Esophagus muscularis mucosa (tissue), 4 donors: ENCODE measurements at places on chromosomes 1 and 21. TPM values are rescaled to one million over a fixed set of nuclear protein-coding genes. Genes with fewer than 3 reads are reported as not detected.
A peak's percentile ranks its signal among the peaks of the same experiment; 100 is the strongest.

DNA sequence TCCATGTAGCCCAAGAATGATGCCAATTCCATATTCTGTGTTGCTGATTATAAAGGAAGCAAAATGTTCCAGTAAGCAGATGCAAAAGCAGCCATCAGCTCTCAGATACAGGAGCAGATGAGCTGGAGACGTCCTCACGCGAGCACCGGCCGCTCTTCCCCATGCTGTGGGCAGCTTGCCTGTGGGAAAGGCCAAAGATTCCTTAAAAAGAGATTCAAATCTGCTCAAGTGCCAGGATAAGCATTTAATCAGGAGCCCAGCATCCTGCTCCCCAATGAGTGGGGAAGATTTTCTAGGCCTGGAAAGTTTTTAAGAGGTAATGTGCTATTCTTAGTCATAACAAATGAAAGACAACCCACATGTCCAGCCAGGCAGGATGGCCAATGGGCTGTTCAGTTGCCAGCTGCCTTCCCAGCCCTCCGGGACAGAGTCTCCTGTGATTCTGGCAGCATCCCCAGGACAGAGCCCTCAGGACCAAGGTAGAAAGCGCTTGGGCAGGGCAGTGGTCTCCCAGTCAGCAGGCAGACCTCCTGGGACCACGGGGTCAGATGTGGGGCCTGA, 108.2 kb upstream of the TMPRSS2 start:
- H3K36me3 ChIP-seq: no peaks in the 10 kb centered on the region
- no peak for DNase-seq
- peaks cover 43% of the 10 kb centered on the region for H3K4me1 ChIP-seq
- H3K4me3 ChIP-seq: no peak overlapping the region
- H3K27ac ChIP-seq: peak overlapping the region; percentile 80
- H3K27me3 ChIP-seq: no peaks in the 10 kb centered on the region

DNA sequence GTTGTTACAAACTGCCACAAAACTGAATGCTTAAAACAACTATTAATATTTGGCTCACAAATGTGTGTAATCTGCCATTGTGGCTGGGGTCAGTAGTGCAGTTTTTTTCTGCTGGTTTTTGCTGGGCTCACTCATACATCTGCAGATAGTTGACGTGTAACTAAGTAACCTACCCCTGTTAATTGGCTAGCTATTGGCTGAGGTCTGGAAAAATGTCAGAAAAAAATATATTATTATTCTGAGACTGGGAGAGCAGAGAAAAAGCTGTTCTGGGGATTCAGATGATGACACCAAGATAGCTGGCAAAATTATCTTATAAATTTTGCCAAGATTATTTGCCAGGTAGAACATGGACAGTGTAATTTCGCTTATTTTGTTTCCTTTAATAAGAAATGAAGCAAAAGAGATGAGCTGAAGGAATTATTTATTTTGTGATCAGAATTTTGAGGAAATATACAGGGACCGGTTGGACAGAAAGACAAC, 616.1 kb upstream of the ADAMTS5 start:
- no peak overlapping the region for H3K4me3 ChIP-seq
- H3K27ac ChIP-seq: no peak overlapping the region
- no peak for DNase-seq
- no peaks in the 10 kb centered on the region for H3K27me3 ChIP-seq
- no peaks in the 10 kb centered on the region for H3K36me3 ChIP-seq
- no peaks in the 10 kb centered on the region for H3K4me1 ChIP-seq

GRCh38 chr1:78070758-78071157, 25.0 kb downstream of the GIPC2 start:
- H3K4me1 ChIP-seq: peaks cover 30% of the 10 kb centered on the region
- peak overlapping the region; percentile 69 for H3K27ac ChIP-seq
- H3K36me3 ChIP-seq: no peaks in the 10 kb centered on the region
- no peak overlapping the region for H3K4me3 ChIP-seq
- no peaks in the 10 kb centered on the region for H3K27me3 ChIP-seq
- DNase-seq: no peak

DNA sequence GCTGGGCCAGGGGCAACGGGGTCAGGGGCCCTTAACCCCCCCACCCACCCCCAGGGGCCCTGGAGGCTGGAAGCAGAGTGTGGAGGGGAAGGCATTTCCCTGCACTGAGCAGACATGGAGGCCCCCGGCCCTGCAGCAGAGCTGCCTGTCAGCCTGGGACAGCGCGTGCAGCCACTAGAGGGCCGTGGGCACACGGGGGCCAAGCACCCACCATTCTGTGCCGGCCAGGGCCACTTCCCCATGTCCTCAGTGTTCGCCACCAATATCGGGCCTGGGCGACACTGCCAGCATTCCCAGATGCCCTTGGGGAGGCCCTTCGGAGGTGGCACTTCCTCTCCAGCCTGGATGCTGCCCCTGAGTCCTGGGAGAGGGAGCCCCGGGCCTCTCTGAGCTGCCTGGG, 23.2 kb upstream of the ARHGEF16 start:
- H3K4me1 ChIP-seq: no peaks in the 10 kb centered on the region
- no peaks in the 10 kb centered on the region for H3K36me3 ChIP-seq
- no peak overlapping the region for H3K27ac ChIP-seq
- no peak for DNase-seq
- H3K4me3 ChIP-seq: no peak overlapping the region

GRCh38 chr1:39899611-39900538, 1.8 kb downstream of the MYCL start:
- H3K36me3 ChIP-seq: no peaks in the 10 kb centered on the region
- no peak for DNase-seq
- peaks cover 12% of the 10 kb centered on the region for H3K4me1 ChIP-seq
- H3K27ac ChIP-seq: no peak overlapping the region
- H3K4me3 ChIP-seq: no peak overlapping the region

DNA sequence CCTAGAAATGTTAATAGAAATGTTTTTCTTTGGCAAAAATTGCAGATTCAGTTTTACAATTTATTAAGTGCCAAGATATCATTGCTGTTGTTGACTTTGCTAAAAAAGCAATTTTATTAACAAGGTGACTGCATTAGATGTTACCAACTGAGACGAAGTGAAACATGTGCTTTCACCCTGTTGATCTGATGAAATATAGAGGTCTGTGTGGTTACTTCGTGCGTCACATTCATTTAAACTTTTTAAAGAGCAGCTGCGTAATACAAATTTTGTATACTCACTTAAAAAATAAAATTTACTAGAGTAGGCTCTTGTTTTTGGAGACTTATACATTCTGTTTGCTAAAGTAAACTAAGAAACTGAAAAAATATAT, 465.7 kb downstream of the USP25 start:
- H3K36me3 ChIP-seq: no peaks in the 10 kb centered on the region
- no peaks in the 10 kb centered on the region for H3K4me1 ChIP-seq
- no peaks in the 10 kb centered on the region for H3K27me3 ChIP-seq
- H3K27ac ChIP-seq: peak overlapping the region; percentile 74
- no peak for DNase-seq
- H3K4me3 ChIP-seq: peak overlapping the region; percentile 30

DNA sequence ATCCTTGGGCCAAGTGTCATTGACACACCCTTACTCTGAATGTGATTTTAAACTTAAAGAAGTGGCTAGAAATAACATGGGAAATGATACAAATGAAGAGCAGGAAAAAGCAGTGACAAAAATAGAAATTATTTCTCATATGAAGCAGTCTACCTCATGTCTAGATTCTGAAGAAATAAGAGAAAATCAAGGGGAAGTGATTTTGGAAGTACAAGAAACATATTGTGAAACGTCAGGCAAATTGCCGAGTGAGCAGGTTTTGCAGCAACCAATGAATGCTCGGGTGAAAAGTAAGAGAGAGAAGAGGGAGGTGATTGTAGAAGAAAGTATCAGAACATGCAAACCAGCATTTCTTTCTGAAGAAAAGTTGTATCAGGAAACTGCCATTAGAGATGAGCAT, 130.7 kb downstream of the MACF1 start:
- H3K27ac ChIP-seq: peak overlapping the region; percentile 18
- no peaks in the 10 kb centered on the region for H3K27me3 ChIP-seq
- DNase-seq: no peak
- peaks cover 73% of the 10 kb centered on the region for H3K36me3 ChIP-seq

- no peak for DNase-seq
- peak overlapping the region; percentile 70 for H3K4me3 ChIP-seq
- no peaks in the 10 kb centered on the region for H3K36me3 ChIP-seq
- peak overlapping the region; percentile 79 for H3K27ac ChIP-seq
- peaks cover 25% of the 10 kb centered on the region for H3K4me1 ChIP-seq
- H3K27me3 ChIP-seq: no peaks in the 10 kb centered on the region
These were observed 2.1 kb downstream of the EVA1B start for GRCh38 chr1:36321119-36321951.

DNA sequence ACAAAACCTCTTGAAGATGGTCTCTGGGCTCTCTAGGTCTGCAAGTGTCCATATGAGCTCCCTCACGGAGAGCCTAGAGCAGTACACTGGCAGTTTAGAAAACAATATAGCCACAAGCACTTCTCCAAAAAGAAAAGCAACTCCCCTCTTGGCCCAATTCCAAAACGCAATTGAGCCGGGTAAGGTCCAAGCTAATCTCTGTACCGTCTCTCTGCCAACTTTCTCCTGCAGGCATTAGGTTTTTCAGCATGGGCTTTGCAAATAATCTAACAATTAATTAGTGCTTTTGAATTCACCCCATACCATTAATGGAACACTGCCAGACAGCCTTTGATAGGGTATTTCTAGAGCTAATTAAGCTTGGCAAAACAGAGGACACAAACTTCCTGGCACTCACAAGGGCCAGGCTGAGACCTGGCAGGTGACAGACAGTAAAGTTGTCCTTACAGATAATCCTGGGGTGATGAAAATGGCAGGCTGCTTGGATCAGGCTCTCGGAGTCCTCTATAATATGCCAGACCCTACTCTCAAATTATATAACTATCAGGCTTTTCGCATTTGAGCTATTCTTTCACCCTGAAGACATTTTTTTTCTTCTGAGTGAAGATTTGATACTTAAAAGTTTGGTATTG, 39.8 kb downstream of the TGFBR3 start:
- DNase-seq: no peak
- no peaks in the 10 kb centered on the region for H3K27me3 ChIP-seq
- no peak overlapping the region for H3K4me3 ChIP-seq
- H3K4me1 ChIP-seq: peaks cover 94% of the 10 kb centered on the region

DNA sequence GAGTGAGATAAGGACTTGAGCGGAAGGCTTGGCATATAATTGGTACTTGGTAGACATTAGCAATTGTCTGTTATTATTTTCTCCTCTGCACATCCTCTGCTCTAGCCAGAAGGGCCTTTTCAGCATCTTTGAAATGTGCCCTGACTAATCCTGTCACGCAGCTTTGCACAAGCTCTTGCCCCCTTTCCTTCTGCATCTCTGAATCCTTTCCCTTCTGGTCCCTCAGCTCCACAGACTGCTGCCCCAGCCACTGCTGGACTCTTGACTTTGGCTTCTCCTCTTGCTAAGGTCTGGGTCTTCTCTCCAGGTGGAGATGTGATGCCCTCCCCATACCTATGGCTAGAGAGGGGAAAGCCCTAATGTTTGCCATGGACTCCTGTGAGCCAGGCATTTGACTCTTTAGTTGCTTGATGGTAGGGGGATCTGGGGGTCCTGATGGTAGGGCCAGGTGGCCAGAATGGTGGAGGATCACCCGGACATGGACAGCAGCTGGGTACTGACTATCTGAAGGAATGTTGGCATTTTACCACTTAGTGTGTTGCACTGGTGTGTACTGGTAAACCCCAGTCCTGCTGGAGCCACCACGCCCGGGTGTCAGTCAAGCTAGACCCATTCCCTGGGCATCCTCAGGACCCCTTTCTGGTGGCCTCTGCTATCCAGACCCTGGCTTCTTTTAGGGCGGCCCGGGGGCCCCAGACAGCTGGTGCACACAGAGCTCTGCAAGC, 4.4 kb downstream of the HPCA start:
- H3K4me3 ChIP-seq: no peak overlapping the region
- H3K27me3 ChIP-seq: peaks cover 34% of the 10 kb centered on the region
- no peak overlapping the region for H3K27ac ChIP-seq
- no peaks in the 10 kb centered on the region for H3K36me3 ChIP-seq
- no peak for DNase-seq

- H3K27me3 ChIP-seq: no peaks in the 10 kb centered on the region
- DNase-seq: peak; percentile 72
- H3K4me3 ChIP-seq: no peak overlapping the region
- H3K36me3 ChIP-seq: peaks cover 16% of the 10 kb centered on the region
- H3K27ac ChIP-seq: no peak overlapping the region
These were observed 28.4 kb downstream of the POFUT2 start for GRCh38 chr21:45259206-45259840.

DNA sequence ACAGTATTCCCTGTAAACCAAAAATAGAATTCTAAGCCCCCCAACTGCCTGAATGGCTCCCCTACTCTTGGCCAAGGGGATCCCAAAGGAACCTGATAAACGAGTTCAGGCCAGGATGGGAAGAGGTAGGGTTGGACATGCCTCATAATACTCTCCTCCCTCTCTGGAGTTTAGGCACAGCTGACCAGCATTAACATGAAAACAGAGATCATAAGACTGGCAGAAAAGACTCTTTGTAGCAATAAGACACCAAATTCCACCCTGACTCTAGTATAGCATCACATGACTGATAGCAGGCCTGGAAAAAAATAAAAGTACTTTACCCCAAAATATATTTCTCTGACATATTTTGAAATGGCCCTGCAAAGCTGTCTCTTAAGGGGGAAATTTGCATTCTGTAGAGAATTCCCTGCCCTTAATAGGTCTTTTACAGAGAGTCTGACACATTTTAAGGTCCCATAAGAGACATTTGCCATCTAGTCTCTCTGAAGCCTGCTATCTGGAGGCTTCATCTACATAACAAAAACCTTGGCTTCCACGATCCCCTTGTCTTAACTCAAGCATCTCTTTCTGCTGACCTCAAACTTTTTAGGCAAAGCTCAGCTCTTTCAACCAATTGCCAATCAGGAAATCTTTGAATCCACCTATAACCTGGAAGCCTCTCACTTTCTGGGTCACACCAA, 55.9 kb downstream of the SIK1 start:
- no peaks in the 10 kb centered on the region for H3K36me3 ChIP-seq
- no peak for DNase-seq
- H3K4me3 ChIP-seq: no peak overlapping the region
- H3K27ac ChIP-seq: no peak overlapping the region
- peaks cover 11% of the 10 kb centered on the region for H3K4me1 ChIP-seq
- no peaks in the 10 kb centered on the region for H3K27me3 ChIP-seq

The OPRD1 gene
- 0.23 TPM for total RNA-seq

The THEM4 gene
- total RNA-seq: 14.5 TPM

The MR1 gene
- 17.0 TPM for total RNA-seq

The GPR157 gene
- total RNA-seq: 8.4 TPM

The LINGO4 gene
- total RNA-seq: not detected

The ARHGAP30 gene
- total RNA-seq: 14.1 TPM
